GM23248 (cell line): ENCODE measurements at places on chromosomes 11 and 22. TPM values are rescaled to one million over a fixed set of nuclear protein-coding genes. Genes with fewer than 3 reads are reported as not detected.
A peak's percentile ranks its signal among the peaks of the same experiment; 100 is the strongest.

- no peak for DNase-seq
Observed at GRCh38 chr11:113974741-113975470, at the start of gene HTR3A. TSS of gene HTR3A (plus strand) at chr11:113975108. CDS start at chr11:113975326, 218 bp downstream.

Gene RAPSN
- 0.11 TPM in 1 of 2 replicates, not detected in the other for polyA plus RNA-seq

GRCh38 chr11:14253421-14253820 lies 105.6 kb downstream of the RRAS2 start:
- DNase-seq = no peak

DNA sequence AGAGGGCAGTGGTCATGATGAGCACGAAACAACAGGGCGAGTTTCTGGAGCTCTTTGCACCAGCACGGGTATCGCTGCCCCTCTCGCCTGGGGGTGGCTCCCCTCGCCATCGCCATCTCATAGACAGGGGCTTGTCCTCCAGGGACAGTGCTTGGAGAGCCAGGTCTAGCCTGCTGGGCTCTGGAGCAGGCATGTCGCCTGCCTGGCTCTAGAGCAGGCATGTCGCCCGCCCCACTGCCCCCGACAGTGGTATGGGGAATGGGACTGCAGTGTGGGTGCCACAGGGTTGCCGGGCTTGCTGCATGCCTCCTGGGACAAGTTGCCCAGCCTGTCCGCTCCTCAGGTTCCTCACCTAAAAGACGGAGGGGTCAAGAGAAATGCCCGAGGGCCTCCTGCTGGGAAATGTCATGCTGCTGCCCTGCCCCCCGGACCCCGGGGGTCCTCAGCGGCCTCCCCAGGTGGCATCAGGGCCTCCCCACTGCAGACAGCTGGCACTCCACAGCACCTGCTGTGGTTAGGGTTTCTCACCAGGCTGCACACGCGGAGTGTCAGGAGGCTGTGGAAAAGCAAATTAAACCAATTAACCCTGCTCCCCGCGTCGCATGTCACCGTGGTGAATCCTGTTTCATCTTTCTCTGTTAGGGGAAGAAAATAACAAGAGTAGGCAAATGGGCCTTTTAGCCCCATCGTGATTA lies 403.0 kb downstream of the TBC1D22A start:
- no peak for DNase-seq

- DNase-seq = no peak
Observed at GRCh38 chr11:126711977-126712625, 288.5 kb downstream of the KIRREL3 start.

- DNase-seq = no peak
Observed at GRCh38 chr11:130062026-130062425, 7.7 kb upstream of the APLP2 start.

GRCh38 chr22:21700822-21701221 lies 34.8 kb downstream of the YPEL1 start:
- DNase-seq = no peak

- peak; percentile 56 for DNase-seq
Observed at GRCh38 chr22:46783721-46784120, 21.3 kb downstream of the TBC1D22A start.

Gene DEPDC5
- 5.7 and 7.6 TPM in 2 replicates for polyA plus RNA-seq

DNA sequence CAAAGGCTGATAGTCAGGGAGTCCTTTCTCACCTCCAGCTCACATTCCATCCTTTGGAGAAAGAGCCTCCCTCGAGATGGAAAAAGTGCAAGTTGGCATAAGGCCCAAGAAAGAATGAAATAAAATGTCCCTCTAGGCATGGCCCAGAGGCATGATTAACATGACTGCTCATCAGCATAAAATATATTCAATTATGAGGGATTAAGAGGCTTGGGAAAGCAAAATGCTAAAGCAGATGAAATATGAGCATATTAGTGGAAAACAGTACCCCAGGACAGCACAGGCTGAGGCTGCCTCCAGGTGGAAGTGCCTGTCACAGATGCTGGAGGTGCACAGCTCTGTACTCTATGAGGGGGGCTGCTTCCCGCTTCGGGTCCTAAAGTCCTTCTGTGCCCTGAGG lies 347.8 kb upstream of the PLET1 start:
- no peak for DNase-seq

Gene LRRC74B
- not detected in 2 replicates for polyA plus RNA-seq

Gene RIBC2
- 1.3 and 1.9 TPM in 2 replicates for polyA plus RNA-seq

DNA sequence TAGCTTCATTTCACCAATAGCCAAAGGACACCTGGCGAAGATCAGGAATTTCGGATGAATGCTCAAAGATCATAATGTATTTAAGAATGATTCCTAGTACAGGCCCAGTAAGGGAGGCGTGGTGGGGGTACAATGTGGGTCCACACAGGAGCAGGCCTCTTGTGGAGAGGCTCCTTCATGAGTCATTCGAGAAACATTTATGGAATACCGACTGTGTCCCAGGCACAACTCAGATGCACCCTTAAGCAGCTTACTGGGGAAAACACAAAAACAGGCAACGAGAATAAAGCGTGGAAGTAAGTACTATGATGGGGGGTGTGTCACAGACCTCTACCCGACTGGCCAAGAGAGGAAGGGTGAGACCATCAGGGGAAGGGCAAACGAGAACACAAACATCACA lies 44.5 kb downstream of the SMCO4 start:
- DNase-seq = peak; percentile 10

- DNase-seq = peak; percentile 10
Observed at GRCh38 chr11:79040348-79040747, 400.5 kb downstream of the TENM4 start.

GRCh38 chr22:22130953-22131608 lies 113.5 kb upstream of the VPREB1 start:
- DNase-seq = no peak

DNA sequence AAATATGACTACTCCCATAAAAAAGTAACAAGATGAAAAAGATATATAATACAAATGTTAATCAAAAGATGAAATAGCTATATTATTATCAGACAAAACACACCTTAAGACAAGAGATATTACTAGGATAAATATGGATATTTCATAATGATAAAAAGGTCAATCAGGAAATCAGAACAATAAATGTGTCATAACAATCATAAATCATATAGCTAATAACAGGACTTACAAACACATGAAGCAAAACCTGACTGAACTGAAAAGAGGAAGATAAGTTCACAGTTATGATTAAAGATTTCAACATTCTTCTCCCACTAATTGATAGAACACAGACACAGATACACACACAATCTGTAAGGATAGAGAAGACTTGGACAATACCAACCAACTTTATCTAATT lies 47.2 kb downstream of the EIF3M start:
- no peak for DNase-seq

Gene OR6A2
- not detected in 2 replicates for polyA plus RNA-seq

DNA sequence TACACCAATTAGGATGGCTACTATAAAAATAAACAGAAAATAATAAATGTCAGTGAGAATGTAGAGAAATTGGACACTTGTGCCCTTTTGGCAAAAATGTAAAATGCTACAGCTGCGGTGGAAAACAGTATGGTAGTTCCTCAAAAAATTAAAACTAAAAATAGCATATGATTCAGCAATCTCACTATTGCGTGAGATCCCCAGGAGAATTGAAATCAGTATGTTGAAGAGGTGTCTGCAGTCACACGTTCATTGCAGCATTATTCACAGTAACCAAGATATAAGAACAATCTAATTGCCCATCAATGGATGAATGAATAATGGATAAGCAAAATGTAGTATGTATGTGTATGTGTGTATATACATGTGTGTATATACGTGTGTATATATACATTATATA lies 6.8 kb downstream of the OR52N2 start:
- DNase-seq = peak; percentile 29

Gene KIAA0930
- 8.5 and 8.6 TPM in 2 replicates for polyA plus RNA-seq

GRCh38 chr11:8028766-8029165 lies 41.6 kb downstream of the EIF3F start:
- no peak for DNase-seq

GRCh38 chr11:64173616-64174355 lies 7.9 kb upstream of the MACROD1 start:
- DNase-seq = peak; percentile 31

DNA sequence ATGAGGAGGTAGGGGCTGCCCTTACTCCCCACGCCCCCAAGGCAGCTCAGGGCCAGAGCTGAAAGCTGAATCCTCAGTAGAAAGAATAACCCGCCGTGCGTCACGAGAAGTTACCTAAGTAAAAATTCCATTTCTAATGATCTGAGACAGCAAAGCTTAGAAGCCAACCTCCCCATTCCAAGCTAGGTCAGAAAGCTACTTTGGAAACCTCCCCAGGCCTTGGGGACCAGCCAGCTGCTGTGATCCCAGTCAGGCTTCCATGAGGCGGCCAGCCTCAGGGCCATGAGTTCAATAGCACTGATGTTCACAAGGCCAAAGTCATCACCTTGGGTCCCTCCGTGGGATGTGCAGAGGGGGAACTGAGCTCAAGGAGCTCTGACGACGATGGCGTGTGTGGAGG lies 6.9 kb downstream of the SHISAL1 start:
- DNase-seq = peak; percentile 42

Gene CDC45
- polyA plus RNA-seq = 10.1 and 10.6 TPM in 2 replicates

Gene MYOD1
- not detected in 2 replicates for polyA plus RNA-seq

Gene MISFA
- polyA plus RNA-seq = 1.8 and 2.1 TPM in 2 replicates

DNA sequence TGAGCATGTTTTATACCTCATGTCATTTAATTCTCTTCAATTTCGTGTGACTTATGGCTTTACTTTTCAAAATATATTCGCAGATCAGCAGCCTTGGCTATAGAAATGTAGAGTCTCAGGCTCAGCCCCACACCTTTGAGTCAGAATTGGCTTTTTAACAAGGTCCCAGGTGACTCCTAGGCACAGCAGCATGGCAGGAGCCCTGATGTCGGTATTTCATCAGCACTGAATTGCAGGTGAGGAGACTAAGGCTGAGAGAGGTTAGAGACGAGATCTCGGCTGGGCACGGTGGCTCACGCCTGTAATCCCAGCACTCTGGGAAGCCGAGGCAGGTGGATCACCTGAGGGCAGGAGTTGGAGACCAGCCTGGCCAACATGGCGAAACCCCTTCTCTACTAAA lies 196.9 kb upstream of the SEZ6L start:
- no peak for DNase-seq

DNA sequence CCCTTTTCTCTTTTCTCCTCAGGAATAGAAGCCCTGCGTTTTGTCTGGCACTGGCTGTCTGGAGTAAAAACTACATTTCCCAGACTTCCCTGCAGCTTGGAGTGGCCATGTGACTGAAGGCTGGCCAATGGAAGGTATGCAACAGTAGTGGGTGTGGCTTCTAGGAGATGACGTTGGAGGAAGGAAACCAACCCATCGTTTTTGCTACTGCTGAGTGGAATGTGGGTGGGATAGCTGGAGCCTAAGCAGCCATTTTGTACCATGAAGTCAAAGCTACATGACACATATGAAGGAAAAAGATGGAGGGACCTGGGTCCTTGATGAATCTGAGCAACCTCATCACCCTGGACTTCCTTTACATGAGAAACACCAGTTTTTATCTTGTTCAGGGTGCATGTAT lies 19.6 kb downstream of the FGF3 start:
- DNase-seq = peak; percentile 59

DNA sequence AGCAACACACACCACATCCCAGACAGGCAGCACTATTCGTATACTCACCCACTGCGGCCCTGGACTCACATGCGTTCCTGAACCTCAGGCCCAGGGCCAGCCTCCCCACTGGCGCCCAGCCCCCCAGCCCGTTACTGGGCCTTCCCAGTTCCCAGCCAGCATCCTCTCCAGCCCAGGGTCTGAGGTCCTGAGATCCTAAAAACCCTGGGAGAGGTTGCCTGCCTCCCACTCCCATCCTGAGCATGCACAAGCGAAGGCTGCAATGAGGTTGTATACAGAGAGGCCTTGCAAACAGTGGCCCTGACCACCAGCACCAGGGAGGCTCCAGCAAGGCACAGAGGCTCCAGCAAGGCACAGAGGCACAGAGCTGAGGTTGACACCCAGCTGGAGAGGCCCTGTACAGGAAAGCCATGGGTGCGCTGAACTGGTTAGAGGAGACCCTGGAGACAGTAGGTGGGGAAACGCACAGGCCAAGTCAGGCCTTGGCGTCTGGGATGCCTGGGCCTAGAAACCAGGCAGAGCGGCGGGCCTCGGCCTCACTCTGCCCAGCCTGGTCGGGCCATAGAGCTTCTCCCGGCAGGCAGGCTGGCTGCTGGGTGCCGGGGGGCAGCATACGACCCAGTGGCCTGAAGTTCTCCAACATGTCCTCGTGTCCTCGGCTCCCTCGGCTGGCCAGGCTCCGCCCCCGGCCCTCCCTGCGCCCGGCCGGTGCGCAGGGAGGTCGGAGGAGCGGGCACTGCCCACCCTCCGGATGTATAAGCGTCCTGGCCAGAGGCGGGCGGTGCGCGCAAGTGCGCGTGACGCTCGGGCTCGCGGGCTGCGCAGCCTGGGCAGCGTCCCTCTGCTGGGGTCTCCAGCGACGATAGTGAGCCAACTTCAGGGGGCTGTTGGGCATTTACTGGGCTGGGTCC lies 2.3 kb upstream of the TBX1 start:
- no peak for DNase-seq

Gene SAA1
- not detected in 2 replicates for polyA plus RNA-seq

DNA sequence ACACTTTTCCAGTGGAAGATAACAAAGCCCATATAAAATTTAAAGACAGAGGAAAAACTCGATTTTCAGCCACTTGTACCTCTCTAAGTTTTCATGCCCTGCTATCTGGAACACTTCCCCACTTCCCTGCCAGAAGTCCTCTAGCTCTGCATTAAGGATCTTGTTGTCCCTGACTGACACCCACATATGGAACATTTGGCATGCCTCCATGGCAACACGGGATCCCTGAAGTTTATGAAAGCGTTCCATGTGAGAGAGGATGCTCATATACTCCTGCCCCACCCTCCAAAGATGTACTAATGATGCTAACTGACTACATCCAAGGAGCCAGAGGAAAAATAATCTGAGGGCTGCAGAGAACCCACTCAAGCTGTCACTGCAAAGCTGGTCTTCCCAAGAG lies 8.8 kb upstream of the C11orf91 start:
- peak; percentile 7 for DNase-seq

GRCh38 chr22:24706054-24706453 lies 68.5 kb downstream of the PIWIL3 start:
- no peak for DNase-seq

Gene OR52A1
- polyA plus RNA-seq = not detected in 2 replicates

DNA sequence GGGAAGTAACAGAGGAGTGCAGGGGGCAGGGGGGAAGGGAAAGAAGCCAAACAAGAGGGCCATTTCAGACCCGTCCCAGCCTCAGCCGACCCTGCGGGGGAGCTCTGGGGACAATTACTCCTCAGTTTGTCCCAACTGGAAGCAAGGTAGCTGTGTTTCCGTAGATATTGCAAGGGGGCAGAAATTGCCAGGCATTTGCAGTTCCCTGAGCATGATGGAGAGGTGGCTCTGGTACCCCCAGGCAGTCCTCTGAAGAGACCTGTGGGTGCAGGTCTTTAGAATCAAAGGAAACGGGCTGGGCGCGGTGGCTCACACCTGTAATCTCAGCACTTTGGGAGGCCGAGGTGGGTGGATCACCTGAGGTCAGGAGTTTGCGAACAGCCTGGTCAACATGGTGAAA lies 13.8 kb upstream of the JAM3 start:
- no peak for DNase-seq

Gene RIMBP3C
- polyA plus RNA-seq = 0.15 TPM in 1 of 2 replicates, not detected in the other

GRCh38 chr11:113222241-113222640 lies 92.1 kb upstream of the TTC12 start:
- no peak for DNase-seq

Gene POLR2L
- polyA plus RNA-seq = 804 and 820 TPM in 2 replicates

DNA sequence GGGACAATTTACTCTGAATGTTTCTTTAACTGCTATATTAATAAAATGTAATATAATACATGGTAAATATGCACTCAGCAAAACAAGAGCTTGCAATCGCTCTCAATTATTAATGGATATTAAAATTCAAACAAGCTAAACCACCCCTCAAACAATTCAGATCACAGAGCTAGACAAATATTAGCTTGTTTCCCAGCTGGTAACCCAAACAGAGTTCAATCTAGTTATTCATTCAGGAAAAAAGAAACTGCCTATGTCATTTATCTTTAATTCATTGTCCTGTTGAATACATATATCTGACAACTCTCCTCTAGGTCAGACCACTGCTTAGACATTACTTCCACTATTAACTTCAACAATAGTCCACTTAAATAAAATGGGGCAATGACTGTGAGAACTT lies 78.7 kb downstream of the SERGEF start:
- DNase-seq = no peak
